ENCODE measurements at places on chromosomes 11 and 22.

DNA sequence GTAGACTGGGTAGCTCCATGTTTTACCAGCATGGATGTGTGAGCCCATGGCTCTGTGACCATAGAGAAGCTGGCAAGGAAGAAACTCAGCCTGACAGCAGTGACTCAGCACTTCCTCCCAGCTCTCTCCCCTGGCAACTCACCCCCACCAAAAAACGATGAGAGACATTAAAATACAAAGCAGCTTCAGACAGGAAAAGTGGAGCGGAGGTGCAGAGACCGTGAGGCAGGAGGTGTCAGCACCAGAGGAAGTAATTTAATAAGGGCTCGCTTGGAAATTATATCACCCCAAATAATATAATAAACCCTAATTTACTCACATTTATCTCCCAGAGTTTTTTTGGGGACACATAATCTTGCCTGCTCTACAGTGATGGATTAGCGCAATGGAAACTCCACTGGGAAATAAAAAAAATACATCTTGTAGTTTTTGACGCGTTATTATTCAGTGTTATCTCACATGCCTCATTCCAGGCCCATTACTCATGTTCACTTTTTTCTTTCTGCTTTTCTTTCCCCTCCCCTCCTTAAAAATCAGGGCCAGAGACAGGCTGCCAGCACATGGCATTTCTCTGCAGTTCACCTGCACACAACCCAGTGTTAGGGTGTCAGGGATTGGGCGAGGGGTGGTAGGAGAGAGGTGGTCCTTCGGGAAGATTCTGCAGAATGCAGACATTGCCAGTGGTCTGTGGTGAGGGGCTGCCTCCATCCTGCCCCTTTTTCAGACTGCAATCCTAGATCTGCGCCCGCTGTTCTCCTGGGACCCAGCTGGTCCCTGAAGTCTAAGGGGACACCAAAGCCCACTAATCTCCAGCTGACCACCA, 170.8 kb downstream of the BUD13 start:
- DNase-seq = no peak

DNA sequence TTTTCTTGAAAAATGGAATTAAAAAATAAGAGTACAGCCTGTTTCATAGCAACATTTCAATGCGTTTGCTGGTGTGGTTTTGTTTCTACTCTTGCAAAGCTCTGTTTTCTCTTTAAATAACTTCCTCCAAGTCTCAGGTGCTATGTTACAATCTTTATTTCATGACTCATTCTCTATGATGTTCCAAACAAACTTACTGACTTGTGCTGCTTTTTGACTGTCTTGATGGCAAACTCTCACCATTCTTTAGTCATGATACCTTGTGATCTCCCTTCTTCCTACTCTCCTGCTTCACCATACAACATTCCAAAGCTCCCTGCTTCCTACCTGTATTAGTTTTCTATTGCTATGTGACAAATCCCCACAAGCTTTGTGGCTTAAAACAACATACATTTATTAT, 166.1 kb downstream of the C11orf91 start:
- no peak for DNase-seq

GRCh38 chr11:5522308-5522707, 5.8 kb upstream of the UBQLNL start:
- no peak for DNase-seq

DNA sequence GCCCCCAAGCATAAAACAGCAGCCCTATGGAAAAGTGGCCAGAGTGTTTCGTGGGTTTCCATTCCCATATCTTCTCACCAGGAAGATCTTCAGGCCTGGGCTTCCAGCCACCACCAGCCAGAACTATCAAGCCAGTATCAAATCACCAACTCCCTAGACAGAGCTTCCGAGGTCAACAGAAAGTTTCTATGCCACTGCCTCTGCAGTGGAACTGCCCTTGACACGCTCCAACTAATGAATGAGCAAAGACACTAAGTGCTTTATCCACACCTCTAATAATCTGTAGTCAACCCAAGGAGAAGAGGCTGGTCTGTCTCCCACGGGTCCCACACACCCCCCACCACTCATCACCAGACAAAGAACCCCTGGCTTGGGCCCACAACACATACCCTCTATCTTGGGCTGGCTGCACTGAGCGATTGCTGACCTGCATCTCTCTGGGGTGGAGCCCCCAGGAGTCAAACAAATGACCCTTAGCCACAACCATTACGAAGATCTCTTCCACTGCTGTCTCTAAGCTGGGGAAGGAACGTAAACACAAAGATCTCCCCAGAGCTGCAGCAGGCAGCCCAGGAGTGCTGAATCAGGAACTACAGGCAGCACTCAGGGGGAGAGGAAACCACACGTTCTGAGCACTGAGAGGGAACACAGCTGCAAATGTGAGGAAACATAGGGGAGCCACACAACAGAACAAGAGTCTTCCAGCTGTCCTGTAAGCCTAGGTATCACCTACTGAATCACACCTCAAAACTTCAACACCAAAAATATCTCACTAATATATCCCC, 9.7 kb downstream of the OR5AN1 start:
- DNase-seq = no peak

- DNase-seq = no peak
These were observed 92.9 kb downstream of the TRAF6 start for GRCh38 chr11:36417154-36417553.

DNA sequence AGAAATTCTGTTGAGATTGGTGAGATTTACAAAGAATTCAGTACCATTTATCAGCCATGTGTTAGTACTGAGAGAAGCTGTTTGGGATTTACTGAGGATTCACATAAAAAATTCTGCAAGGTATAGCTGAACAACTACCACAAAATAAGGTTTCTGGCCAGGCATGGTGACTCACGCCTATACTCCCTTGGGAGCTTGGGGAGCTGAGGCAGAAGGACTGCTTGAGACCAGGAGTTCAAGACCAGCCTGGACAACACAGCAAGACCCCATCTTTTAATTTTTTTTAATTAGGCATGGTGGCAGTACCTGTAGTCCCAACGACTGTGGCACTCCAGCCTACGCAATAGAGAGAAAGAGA, 86.7 kb downstream of the SIK3 start:
- no peak for DNase-seq

DNA sequence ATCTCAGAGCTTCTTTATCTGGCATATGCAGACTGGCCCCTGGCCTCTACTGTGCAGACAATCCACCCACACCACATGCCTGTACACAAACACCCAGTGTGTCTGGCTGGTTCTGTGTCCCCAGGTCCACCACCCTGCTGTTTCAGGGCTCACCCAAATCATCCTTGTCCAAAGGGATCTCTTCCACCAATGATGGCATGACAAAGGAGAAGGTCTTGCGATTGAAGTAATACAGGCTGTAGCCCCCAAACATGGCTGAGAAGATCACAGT, 1.7 kb downstream of the SLC37A4 start:
- no peak for DNase-seq

- DNase-seq = no peak
These were observed 3.1 kb downstream of the PPP2R1B start for GRCh38 chr11:111762981-111763643.
